ENCODE measurements at places on chromosomes 12 and 14. TPM values are rescaled to one million over a fixed set of nuclear protein-coding genes. Genes with fewer than 3 reads are reported as not detected.

DNA sequence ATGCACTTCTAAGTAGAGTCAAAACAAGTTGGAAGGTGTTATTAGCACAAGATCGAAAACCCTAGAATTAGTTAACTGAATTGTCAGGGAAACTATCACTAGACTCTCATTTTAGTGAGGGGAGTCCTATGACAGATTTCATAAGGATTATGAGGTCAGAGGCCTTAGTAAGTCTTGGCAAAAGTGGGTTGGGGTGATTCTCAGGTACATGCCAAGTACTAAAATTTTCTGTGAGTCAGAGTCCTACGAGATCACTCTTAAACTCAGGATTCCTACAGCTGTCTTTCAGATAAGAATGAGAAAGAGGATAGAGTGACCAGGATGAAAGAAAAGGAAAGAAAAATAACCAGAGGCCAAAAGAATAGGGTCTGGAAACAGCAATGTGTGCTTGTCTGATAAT lies 50.8 kb upstream of the BBS10 start:
- DNase-seq, result no peak

- DNase-seq, result no peak
Observed at GRCh38 chr12:78260976-78261375, 430.3 kb downstream of the NAV3 start.

GRCh38 chr12:92953747-92954146 lies 24.7 kb upstream of the EEA1 start:
- no peak for DNase-seq

DNA sequence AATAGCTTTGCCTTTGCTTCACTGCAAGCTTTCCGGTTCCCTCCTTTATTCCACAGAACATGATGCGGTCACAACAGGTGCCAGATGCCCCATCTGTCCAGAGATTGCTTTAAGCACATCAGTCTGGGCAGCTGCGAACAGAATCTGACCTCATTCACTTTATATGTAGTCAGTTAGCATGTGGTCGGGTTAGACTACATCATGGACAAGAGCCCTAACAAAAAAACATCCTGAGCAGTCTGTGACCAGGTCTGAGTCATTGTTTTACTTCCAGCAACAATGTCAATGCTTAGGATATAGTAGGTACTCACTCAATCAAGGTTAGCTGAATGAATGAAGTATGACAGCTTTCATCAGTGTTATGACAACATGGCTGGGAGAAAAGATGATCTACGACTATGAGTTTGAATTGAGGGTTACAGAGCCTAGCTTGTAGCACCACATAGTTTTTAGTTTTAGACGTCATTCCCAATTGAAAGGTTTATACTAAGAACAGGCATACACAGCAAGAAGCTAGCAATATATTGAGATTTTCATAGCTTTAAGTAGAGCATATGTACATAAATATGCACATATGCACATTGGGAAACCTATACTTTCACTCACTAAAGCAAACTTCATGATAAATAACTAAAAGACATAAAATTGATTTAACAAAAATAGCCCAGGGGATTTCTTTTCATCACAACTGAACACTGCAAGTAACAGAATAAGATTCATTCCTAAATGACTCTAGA lies 64.2 kb upstream of the TMCC3 start:
- DNase-seq, result peak; percentile 95

DNA sequence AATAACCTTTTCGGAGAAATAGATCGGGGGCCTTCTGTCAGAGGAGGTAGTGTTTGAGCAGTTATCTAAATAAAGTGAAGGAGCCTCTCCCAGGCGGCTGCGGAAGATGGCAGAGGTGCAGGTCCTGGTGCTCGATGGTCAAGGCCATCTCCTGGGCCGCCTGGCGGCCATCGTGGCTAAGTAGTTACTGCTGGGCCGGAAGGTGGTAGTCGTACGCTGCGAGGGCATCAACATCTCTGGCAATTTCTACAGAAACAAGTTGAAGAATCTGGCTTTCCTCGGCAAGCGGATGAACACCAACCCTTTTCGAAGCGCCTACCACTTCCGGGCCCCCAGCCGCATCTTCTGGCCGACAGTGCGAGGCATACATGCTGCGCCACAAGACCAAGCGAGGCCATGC lies 186.1 kb downstream of the KTN1 start:
- DNase-seq, result no peak

- no peak for DNase-seq
Observed at GRCh38 chr12:19908830-19909229, 459.5 kb upstream of the PDE3A start.

- DNase-seq, result no peak
Observed at GRCh38 chr12:57157588-57158173, 10.3 kb upstream of the LRP1-AS start.

GRCh38 chr14:34461334-34462131 lies 507 bp downstream of the SPTSSA start:
- DNase-seq, result peak; percentile 59

GRCh38 chr12:293199-293598 lies 30.6 kb upstream of the SLC6A13 start:
- DNase-seq, result no peak

- DNase-seq, result no peak
Observed at GRCh38 chr14:93719256-93719655, 69.0 kb downstream of the PRIMA1 start.

DNA sequence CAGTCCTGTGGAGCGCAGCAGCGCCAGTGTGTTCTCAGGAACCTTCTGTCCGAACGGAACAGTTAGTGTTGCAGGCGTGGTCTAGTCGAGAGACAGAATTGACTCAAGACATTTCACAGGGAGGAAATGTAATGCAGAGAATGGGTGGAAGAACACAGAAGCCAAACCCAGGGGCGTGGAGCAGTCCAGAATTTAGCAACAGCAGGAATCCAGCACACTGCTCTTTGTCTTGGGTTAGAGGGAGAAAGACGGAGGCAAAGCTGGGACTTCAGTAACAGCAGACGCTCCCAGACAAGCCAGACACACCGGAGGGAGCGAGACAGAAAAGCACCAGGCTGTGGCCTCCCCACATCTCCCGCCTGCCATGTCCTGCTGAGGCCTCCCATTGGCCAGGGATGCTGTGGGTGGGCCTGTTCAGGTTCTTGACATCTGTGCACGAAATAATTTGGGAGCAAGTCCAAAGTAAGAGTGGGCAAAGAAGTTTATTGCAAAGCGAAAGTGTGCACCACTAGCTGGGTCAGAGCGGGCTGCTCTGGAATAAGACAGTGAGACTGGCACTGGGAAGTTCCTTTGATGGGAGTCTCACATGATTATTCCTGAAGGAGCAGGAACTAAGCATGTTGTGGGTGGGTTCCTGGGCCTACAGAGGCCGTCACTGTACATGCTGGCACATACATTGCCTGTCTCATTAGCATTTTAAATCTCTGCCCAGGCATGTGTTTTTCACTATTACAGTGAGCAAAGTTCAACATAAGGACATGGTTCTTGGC lies 339.3 kb upstream of the SFSWAP start:
- DNase-seq, result no peak

DNA sequence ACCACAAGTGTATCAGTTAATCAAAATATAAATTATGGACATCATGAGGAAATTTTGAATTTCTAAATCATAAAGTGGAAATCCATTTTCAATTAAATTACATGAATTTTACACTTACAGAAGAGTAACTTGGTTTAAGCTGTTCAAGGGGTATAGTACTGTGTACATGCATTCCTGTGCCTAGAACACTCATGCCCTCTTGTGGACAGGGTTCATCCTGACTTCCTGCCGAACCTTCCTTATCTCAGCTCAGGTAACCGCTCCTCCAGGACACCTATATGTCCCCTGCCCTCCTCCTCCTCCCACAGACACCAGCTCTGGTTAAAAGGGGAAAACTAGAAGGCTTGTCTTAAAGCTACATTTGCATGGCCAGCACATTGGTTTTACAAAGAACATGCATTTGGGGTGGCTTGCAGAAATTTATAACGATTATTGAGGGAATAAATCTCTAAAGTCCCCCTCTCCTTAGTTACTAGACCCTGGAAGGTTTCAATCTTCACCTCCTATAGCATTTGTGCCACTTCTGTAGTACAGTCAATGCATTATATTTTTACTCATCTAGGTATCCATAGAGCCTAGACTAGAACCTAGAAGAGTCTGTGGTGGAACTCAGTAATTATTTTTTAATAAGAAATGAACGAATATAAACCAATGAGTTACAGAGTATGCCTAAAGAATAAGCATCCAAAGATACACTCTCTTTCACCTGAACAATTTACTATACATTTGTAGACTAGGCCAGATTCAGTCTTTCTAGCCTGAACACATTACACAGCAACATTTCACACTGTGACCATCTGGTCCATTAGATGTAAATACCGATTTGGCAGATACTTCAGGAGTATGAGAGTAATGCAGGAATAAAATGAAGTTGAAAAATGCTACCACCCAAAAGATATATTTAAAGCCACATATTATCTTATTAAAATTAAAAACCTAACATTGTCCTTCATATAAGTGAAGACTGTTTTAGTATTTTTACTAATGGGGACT lies 345.6 kb downstream of the PAWR start:
- peak; percentile 78 for DNase-seq

DNA sequence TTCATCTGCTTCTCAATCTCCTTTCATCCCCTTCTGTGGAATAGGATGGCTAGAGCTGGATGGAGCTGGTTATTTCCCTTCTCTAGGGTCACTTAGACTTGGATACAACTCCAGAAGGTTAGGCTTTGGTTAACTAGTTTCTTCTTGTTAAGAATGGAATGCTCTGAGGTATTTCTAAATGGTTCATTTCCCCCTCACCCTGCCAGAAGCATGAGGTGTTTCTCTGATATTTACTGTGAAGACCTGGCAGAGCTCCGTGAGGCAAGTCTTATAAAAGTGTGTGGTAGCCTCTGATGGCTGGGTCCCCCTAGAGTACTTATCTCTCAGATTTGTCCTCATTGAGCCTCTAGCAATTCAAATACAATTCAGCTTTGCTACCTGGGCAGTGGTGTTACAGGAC lies 207.9 kb downstream of the SLC16A7 start:
- DNase-seq, result no peak

DNA sequence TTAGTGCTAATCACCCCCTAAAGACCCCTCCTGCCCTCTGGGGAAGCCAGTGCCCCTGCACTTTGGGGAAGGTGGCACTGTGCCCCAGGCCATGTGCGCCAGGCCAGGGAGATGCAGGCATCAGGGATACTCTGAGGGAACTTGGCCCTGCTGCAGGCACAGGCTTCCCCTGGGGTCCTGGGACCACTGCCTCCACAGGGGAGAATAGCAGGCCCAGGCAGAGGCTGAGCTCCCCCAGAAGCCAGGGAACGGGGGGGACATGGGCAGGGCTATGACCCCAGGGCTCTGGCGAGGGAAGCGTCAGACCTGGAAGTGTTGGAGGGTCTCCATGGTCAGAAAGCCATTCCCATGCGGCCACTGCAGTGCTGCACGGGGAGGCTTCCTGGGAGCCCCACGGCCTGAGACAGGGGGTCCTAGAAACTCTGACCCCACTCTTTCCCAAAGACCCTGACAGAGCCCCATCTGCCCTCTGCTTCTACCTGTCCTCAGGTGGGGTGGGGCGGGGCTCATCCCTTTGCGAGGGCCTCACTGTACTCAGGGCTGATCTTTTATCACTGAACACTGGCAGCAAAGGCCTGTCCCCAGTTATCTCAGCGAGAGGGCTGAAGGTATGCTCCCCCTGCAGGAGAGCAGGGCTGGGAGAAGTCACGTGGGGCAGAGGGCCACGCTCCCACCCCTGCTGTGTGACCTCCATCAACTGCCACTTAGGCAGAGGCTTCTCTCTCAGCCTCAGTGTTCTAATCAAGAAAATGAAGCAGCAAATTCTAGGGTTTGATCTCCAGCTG lies 160.0 kb downstream of the CALM1 start:
- DNase-seq, result no peak

GRCh38 chr12:2215709-2216560 lies 163.1 kb downstream of the CACNA1C start:
- no peak for DNase-seq

DNA sequence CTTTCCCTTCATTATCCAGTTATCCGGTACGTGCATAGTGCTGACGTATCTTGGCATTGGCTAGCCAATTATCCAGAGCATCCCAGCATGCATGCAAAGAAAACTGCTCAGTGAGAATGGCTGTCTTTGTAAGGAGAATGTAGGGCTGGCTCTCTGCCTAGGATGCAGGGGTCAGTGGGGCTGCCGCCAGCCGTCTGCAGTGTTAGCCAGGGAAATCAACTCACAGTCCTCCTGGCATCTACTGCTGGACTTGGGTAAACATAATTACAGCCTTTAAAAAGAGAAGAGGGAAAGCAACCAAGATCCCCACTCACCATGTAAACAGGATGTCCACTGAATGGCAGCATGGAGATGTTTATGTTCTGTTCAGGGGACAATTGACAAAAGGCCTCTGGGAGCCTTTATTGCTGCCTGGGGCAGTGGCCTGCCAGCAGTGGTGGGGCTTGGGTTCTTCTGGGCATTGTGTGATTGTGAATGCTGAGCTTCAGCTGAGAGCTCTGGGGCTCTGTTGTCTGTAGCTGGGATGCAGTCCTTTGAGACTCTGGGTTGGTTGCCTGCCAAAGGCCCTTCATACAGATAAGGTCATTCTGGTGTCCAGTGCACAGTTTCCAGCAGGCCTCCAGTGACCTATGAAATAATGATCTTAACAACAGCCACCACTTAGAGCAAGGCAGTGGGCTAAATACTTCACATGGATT lies 121.8 kb downstream of the TBC1D30 start:
- peak; percentile 70 for DNase-seq

DNA sequence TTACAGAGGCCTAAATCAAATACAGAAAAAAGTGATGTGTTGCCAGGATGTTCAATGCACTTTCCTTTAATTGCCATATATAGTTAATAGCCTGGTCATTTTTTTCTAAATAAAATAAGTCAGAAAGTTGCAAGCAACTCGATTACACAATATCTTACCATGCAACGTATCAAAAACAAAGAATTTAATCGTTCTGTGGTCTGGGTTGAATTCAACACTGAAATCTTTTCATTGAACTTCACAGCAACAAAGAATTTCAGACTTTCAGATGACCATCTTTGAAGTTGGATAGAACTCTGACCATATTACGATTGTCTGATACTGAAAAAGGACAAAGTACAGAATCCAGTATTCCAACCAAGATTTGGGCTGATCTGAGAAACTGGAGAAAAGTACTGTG lies 231.9 kb downstream of the SLC25A21 start:
- DNase-seq, result no peak

DNA sequence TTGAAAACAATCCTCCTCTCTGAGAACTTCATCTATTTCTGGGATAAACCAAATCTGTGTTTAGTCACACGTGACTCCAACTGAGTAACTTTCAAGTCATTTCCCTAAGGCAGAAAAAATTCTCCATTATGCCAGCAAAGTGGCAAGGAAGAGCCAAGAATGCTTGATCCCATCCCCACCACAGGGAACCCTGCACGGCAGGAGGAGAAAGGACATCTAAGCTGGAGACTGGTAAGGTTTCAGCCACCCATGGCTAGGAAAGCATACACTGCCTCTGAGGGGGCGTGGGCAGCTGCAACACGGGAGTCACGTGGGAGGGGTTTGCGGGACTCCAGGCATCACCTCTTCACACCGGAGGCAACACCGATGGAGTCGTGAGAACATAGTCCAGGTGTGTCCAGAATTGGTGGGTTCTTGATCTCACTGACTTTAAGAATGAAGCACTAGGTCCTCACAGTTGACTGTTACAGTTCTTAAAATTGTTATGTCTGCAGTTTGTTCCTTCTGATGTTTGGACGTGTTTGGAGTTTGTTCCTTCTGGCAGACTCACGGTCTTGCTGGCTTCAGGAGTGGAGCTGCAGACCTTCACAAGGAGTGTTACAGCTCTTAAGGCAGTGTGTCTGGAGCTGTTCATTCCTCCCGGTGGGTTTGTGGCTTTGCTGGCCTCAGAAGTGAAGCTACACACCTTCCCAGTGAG lies 2.7 kb upstream of the SIVA1 start:
- DNase-seq, result no peak

Gene CNTN1
- not detected for total RNA-seq

Gene SAMD15
- total RNA-seq, result 0.38 TPM

Gene GARIN6
- not detected for total RNA-seq

Gene LRTM2
- not detected for total RNA-seq

Gene TMEM229B
- 1.1 TPM for total RNA-seq

Gene RNASE3
- not detected for total RNA-seq

Gene KERA
- not detected for total RNA-seq

Gene KCNMB4
- 0.39 TPM for total RNA-seq

All from dermis microvascular lymphatic vessel endothelial cell (primary cell).